ENCODE measurements at places on chromosomes 1 and 21.
A peak's percentile ranks its signal among the peaks of the same experiment; 100 is the strongest.

GRCh38 chr1:83950106-83950661 lies 48.7 kb downstream of the TTLL7 start:
- no peak for DNase-seq

- no peak for DNase-seq
Measured at GRCh38 chr1:182877842-182878241, 38.7 kb downstream of the DHX9 start.

DNA sequence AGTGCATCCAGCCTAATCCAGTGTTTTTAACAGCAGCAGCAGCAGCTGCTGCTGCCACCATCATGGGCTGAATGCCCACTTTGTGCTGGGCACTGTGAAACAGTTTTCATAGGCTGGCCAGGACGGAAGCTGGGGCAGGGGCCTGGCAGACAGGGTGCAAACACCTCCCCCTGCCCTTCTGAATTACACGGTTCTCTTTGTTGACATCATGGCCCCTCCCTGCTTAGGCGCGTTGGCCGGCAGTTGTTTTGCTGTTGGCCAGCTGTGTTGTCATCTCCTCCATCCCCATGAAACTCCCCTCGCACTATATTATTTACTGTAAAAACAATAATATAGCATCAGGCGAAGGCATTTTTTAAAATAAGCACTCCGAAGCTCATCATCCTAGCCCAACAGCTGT lies 33.1 kb downstream of the PTPRU start:
- no peak for DNase-seq

- DNase-seq: no peak
Measured at GRCh38 chr1:85121744-85122143, 73.4 kb upstream of the MCOLN3 start.

DNA sequence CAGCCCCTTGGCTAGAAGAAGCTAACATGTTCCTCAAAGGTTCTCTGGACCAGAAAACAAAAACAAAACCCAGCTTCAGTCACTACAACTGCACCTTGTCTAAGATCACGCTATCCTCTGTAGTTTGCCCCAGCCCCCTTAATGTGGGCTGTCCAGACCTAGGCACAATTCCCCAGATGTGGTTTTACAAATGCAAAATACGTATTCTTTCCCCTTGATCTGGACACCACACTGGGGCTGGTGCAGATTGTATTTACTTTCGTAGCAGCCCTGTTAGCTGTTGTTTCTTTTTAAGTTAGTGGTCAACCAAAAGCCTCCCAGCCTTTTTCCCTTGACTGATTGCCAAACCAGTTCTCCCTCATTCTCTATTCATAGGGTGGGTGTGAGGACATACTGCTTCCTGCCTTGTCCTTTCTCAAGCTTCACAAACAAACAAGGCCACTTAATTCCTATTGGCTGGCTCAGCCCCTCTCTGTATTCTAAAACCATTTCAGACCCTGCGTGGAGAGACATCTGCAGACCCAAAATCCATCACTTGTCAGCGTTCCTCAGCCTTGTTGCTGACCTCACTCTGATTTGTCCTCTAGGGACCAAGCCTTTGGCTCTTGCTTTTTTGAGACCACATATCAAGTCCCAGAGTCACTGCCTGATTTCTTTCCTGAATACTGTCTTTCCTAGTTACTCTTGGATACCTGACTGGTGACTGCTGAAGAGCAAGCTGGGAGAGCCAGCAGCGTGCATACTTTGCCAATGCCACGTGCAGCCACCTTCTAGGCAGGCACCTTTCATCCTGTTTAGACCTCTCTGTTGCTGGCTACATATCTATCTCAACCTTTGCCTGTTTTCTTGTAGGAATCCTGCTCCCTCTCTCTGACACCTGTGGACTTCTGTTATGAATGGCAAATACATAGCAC lies 96.4 kb upstream of the RAB3GAP2 start:
- no peak for DNase-seq

DNA sequence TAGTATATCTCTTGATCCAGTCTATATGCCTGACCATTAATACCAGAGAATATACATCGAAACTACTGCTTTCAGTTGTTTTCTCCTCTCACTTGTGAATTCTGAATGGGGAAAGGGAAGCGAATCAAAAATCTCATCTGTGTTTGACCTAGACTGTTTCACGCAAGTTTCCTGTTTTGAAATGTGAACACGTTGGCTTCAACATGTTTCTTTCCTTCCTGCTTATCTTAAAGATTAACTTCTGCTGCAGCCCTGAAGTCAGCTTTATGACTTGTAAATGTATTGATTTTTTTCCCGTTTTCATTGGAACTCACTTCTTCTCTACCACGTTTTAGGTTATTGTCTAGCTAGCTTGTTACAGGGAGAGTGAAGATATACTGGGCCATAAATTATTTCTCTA lies 49.9 kb downstream of the SNX27 start:
- no peak for DNase-seq

DNA sequence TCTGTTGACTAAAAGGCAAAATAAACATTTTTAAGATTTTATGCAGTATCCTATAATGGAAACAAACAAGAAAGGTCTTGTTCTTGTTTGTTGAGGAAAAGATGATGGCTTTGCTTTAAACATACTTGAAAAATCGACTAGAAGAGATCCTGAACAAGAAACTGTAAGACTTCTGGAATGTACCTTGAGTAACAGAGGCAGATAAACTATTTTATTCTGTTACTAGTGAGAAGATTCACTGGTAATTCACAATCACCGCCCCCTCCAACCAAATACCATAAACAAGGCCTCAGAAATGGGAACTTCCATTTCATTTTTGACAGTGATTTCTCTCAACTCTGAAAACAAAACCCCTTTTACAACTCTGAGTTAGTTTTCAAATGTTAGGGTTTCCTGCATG lies 18.1 kb downstream of the TSEN15 start:
- peak; percentile 17 for DNase-seq

GRCh38 chr1:64337926-64338325 lies 132.0 kb upstream of the CACHD1 start:
- DNase-seq: peak; percentile 9

Measured in adipocyte (in vitro differentiated cells).